ENCODE measurements at places on chromosomes 3 and 15. TPM values are rescaled to one million over a fixed set of nuclear protein-coding genes. Genes with fewer than 3 reads are reported as not detected.

Gene TASOR
- 113 TPM for total RNA-seq

- H3K27me3 ChIP-seq = no peaks in the 10 kb centered on the region
- no peak overlapping the region for H3K4me3 ChIP-seq
- no peak for DNase-seq
- H3K36me3 ChIP-seq = no peaks in the 10 kb centered on the region
Observed at GRCh38 chr3:150227839-150228238, 180.3 kb upstream of the TSC22D2 start.

DNA sequence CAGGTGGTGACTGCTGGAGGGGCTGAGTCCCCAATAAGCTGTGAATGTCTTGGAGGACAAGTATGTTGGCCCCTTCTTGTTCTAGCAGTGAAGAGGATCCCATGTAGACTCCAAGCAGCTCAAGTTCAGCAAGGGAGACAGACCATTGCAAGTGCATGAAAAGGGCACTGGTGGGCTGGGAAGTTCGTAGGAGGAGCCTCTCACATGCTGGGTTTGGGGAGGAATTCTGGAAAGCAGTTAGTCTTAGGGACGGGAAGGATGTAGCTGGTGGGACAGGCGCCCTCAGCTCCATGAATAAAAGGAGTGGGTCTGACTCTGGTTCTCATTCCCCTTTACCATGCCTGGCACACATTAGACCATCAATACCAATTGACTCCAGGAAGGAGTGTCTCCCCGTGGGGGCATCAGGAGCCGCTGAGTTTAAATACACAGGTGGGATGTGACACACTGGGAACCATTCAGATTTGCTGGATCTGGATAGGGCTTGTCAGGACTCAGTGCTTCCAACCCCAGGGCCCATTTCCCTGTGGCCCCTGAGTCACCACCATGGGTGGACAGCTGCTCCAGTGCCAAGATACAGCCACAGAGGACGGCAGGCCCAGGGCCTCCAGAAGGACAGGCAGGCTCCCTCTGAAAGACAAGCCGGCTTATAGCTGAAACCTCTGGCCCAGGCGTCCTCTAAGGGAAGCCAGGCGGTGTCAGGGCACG, 552 bp upstream of the XYLB start:
- no peaks in the 10 kb centered on the region for H3K27me3 ChIP-seq
- peak overlapping the region; percentile 87 for H3K4me3 ChIP-seq
- no peaks in the 10 kb centered on the region for H3K36me3 ChIP-seq
- H3K27ac ChIP-seq = peak overlapping the region; percentile 65

Gene SH2D7
- 0.09 TPM for total RNA-seq

GRCh38 chr3:29764603-29765254, 483.9 kb downstream of the RBMS3 start:
- H3K36me3 ChIP-seq = no peaks in the 10 kb centered on the region
- no peak overlapping the region for H3K27ac ChIP-seq
- DNase-seq = no peak
- no peaks in the 10 kb centered on the region for H3K27me3 ChIP-seq
- no peak overlapping the region for H3K4me3 ChIP-seq

DNA sequence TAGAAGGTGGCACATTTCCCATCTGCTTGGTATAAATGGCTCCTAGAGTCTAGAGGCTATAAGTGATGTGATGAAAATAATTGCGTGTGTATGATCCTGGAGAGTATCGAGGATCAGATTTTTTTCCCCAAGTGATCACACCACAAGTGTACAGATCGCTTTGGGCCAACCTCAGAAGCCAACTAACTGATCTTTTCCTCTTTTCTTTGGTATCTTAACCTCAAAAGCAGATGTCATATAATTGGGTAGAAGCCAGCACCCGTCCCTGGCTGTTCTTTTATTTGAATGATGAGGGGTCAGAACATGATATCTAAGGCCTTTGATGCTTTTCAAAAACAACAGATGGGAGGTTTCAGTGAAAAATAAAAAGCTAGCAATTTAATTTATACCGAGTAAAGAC, 3.3 kb downstream of the P2RY14 start:
- no peaks in the 10 kb centered on the region for H3K4me1 ChIP-seq
- no peak overlapping the region for H3K4me3 ChIP-seq
- H3K27me3 ChIP-seq = no peaks in the 10 kb centered on the region
- DNase-seq = no peak
- no peak overlapping the region for H3K27ac ChIP-seq

Gene GOLGA8J
- total RNA-seq = not detected

GRCh38 chr15:23503576-23503975, 56.5 kb upstream of the GOLGA6L2 start:
- H3K36me3 ChIP-seq = no peaks in the 10 kb centered on the region
- no peaks in the 10 kb centered on the region for H3K27me3 ChIP-seq
- no peak overlapping the region for H3K27ac ChIP-seq
- no peaks in the 10 kb centered on the region for H3K4me1 ChIP-seq
- no peak for DNase-seq
- no peak overlapping the region for H3K4me3 ChIP-seq

DNA sequence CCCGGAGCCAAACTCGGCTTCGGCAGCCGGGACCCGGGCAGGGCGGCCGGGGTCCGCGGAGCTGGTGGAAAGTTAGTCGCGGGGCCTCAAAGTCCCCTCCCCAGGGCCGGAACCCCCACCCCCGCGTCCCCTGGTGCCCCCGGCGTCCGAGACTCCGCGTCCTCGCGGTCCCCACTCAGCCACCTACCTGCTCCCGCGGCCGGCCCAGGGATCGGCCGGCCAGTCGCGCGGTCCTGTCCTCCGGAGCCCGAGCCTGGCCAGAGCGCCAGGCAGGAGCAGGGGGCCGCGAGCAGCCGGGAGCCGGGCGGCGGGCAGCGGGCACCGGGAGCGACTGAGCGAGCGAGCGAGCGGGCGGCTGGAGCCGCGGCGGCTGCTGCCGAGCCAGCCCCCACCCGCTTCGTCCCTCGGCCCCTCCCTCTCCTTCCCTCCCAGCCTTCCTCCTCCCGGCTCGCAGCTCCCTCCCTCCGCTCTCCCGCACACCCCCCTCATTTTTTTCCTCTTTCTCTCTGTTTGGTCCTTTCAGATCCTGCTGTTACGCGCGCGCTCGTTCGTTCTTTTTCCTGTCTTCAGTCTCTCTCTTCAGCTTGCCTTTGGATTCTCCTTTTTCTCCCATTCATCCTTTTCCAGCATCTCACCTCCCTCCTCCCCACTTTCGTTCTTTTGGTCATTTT, at the start of gene MEGF11:
Gene MEGF11 (minus strand): TSS at position 333 of the 671 bp plus-strand sequence. CDS start 125,347 bp downstream, outside the sequence.
- H3K36me3 ChIP-seq = no peaks in the 10 kb centered on the region
- H3K4me3 ChIP-seq = peak within 1 kb of the TSS; percentile 55
- no peak within 1 kb of the TSS for H3K27ac ChIP-seq
- H3K4me1 ChIP-seq = peaks cover 29% of the 10 kb centered on the region

- no peak overlapping the region for H3K4me3 ChIP-seq
- H3K27ac ChIP-seq = no peak overlapping the region
- no peaks in the 10 kb centered on the region for H3K27me3 ChIP-seq
- H3K4me1 ChIP-seq = peaks cover 40% of the 10 kb centered on the region
Observed at GRCh38 chr3:72412340-72412956, 435.8 kb downstream of the SHQ1 start.

Gene ALDH1A3
- 13.2 TPM for total RNA-seq

DNA sequence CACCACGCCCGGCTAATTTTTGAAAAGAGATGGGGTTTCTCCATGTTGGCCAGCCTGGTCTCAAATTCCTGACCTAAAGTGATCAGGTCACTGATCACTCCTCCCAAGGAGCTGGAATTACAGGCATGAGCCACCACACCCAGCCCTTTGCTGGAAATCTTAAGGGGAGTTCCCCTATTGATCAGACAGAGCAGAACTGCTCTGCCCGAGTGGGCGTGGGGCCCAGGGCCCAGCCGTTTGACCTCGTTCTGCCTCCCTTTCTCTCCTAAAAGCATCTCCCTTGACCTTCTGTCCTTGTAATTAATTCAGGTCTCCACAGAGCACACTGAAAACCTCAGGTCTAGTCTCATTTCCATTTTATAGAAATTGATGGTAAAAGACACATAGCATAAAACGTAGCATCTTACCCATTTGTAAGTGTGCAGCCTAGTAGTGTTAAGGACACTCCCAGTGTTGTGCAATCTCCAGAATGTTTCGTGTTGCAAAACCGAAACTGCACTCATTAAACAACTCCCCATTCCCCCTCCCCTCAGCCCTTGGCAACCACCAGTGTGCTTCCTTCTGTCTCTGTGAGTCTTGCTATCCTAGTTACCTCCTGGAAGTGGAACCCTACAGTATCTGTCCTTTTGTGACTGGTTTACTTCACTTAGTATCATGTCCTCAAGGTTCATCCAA, 89.3 kb downstream of the SLCO3A1 start:
- H3K4me3 ChIP-seq = no peak overlapping the region
- H3K36me3 ChIP-seq = no peaks in the 10 kb centered on the region
- peaks cover 84% of the 10 kb centered on the region for H3K4me1 ChIP-seq
- H3K27me3 ChIP-seq = no peaks in the 10 kb centered on the region
- DNase-seq = peak; percentile 84

GRCh38 chr3:187976365-187976900, 177.5 kb upstream of the LPP start:
- no peaks in the 10 kb centered on the region for H3K4me1 ChIP-seq
- H3K27ac ChIP-seq = no peak overlapping the region
- H3K4me3 ChIP-seq = no peak overlapping the region

- H3K36me3 ChIP-seq = no peaks in the 10 kb centered on the region
- no peaks in the 10 kb centered on the region for H3K4me1 ChIP-seq
- no peak for DNase-seq
- H3K27me3 ChIP-seq = no peaks in the 10 kb centered on the region
- H3K27ac ChIP-seq = no peak overlapping the region
Observed at GRCh38 chr3:2456788-2457187, 358.1 kb downstream of the CNTN4 start.

DNA sequence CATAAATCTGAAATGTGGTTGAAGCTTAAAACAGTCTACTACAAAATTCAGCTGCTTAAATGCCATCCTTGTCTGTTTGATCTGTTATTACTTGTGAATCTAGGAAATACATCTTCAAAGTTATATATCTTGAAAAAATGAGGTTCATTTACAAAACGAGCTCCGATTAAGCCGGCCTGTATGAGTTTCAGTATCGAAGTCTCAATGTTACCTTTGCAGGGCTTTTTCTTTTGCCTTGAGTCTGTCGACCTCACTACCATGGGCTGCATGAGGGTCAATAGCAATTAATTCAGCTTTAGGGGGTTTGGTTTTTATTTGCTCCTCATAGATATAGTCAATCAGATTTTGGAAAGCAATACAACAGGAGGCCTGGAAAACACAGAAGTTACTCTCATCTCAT, 23.2 kb downstream of the ERICH6 start:
- H3K27me3 ChIP-seq = no peaks in the 10 kb centered on the region
- no peaks in the 10 kb centered on the region for H3K36me3 ChIP-seq
- H3K4me1 ChIP-seq = no peaks in the 10 kb centered on the region
- H3K27ac ChIP-seq = no peak overlapping the region
- DNase-seq = no peak
- H3K4me3 ChIP-seq = no peak overlapping the region

Gene AADACL2
- total RNA-seq = not detected

Gene OR4F6
- not detected for total RNA-seq

DNA sequence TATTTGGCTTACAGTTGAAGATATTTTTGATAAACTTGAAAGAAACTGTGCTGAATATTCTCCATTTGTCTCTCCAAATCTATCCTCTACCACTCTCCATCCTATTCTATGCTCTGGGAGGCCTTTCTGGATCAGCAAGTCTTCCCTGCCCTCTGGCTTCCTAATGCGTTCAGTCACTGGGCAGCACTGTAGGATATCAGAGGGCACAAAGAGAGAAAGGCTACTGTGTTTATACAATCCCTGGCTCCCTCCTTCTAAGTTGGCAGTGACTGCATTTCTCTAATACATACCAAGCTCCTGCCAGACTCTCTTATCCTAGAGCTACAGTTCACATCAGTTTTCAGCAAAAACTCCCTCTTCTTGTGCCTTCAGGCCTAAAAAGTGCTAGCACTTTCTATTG, 102.1 kb upstream of the FHIT start:
- no peak for DNase-seq
- H3K4me3 ChIP-seq = no peak overlapping the region
- H3K36me3 ChIP-seq = no peaks in the 10 kb centered on the region
- no peaks in the 10 kb centered on the region for H3K27me3 ChIP-seq
- peaks cover 2% of the 10 kb centered on the region for H3K4me1 ChIP-seq
- H3K27ac ChIP-seq = no peak overlapping the region

- H3K4me3 ChIP-seq = no peak overlapping the region
- H3K4me1 ChIP-seq = no peaks in the 10 kb centered on the region
- H3K27me3 ChIP-seq = no peaks in the 10 kb centered on the region
- DNase-seq = no peak
- H3K36me3 ChIP-seq = no peaks in the 10 kb centered on the region
Observed at GRCh38 chr15:81893182-81893835, 152.5 kb downstream of the MEX3B start.

GRCh38 chr3:133227813-133228212, 172.0 kb upstream of the BFSP2 start:
- no peak for DNase-seq
- no peaks in the 10 kb centered on the region for H3K4me1 ChIP-seq
- no peak overlapping the region for H3K4me3 ChIP-seq
- no peak overlapping the region for H3K27ac ChIP-seq
- H3K36me3 ChIP-seq = no peaks in the 10 kb centered on the region

- no peak overlapping the region for H3K4me3 ChIP-seq
- no peak for DNase-seq
- H3K36me3 ChIP-seq = no peaks in the 10 kb centered on the region
Observed at GRCh38 chr15:57355259-57355658, 21.0 kb upstream of the CGNL1 start.

- no peaks in the 10 kb centered on the region for H3K36me3 ChIP-seq
- no peak overlapping the region for H3K4me3 ChIP-seq
- H3K27ac ChIP-seq = no peak overlapping the region
- DNase-seq = no peak
- H3K4me1 ChIP-seq = peaks cover 6% of the 10 kb centered on the region
Observed at GRCh38 chr3:141860086-141860669, 16.3 kb upstream of the ATP1B3 start.

Gene PEX11A
- 6.3 TPM for total RNA-seq

- H3K27me3 ChIP-seq = no peaks in the 10 kb centered on the region
- no peaks in the 10 kb centered on the region for H3K36me3 ChIP-seq
- H3K4me3 ChIP-seq = no peak overlapping the region
- DNase-seq = no peak
- H3K27ac ChIP-seq = no peak overlapping the region
Observed at GRCh38 chr3:170914690-170915089, 6.3 kb upstream of the EIF5A2 start.

Gene SLC12A1
- not detected for total RNA-seq

Gene GHSR
- not detected for total RNA-seq

Gene LRRC49
- total RNA-seq = 4.7 TPM

DNA sequence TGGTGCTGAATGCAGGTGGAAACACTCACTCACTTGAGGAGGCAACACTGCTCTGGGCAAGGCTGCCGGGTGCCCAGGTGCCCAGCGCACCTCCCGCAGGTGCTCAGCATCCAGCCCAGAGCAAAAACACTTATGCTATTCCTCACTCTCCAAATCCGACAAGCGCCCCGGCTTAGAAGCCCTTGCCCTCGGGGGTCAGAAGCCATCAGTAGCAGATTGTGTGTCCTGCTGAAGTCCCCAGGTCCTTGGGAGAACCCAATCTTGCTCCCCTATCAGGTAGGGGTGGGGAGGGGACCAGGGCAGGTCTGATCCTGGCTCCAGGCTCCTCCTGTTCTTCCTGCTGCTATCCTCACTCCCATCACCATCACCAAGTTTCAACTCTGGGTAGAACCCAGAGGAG, 46.7 kb downstream of the TLE3 start:
- H3K4me1 ChIP-seq = peaks cover 6% of the 10 kb centered on the region
- peaks cover 36% of the 10 kb centered on the region for H3K36me3 ChIP-seq
- H3K27me3 ChIP-seq = no peaks in the 10 kb centered on the region
- peak; percentile 48 for DNase-seq

GRCh38 chr3:154122912-154123559, 1.8 kb downstream of the ARHGEF26 start:
- H3K27me3 ChIP-seq = no peaks in the 10 kb centered on the region
- H3K27ac ChIP-seq = peak overlapping the region; percentile 82
- H3K4me1 ChIP-seq = peaks cover 6% of the 10 kb centered on the region
- H3K4me3 ChIP-seq = peak overlapping the region; percentile 79
